ENCODE measurements at places on chromosomes 5 and 9.

- no peak for DNase-seq
Measured at GRCh38 chr5:35438786-35439185, 178.9 kb upstream of the SPEF2 start.

GRCh38 chr5:93677359-93677891, 64.0 kb downstream of the POU5F2 start:
- no peak for DNase-seq

- no peak for DNase-seq
Measured at GRCh38 chr9:3436629-3437420, 89.0 kb downstream of the RFX3 start.

GRCh38 chr9:16619914-16620520, 250.5 kb downstream of the BNC2 start:
- no peak for DNase-seq

- no peak for DNase-seq
Measured at GRCh38 chr9:37094751-37095150, 25.6 kb upstream of the ZCCHC7 start.

DNA sequence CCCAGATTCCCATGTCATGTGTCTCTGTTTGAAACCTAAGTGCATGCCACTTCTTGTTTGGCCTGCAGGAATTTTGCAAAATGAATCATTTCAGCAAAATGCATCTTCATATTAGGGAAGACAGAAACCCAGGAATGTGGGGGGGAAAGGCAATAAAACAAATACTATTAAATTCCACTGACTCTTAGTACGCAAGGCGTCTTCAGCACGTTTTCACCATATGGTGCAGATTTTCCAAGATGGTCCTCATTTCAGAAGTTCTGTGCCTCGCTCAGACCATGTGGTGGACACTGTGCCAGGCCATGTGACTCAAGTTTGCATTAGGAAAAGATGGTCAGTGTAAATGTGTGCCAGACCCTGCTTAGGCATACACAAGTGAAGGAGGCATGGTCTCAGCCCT, 184.0 kb downstream of the ACTL7B start:
- DNase-seq: no peak

DNA sequence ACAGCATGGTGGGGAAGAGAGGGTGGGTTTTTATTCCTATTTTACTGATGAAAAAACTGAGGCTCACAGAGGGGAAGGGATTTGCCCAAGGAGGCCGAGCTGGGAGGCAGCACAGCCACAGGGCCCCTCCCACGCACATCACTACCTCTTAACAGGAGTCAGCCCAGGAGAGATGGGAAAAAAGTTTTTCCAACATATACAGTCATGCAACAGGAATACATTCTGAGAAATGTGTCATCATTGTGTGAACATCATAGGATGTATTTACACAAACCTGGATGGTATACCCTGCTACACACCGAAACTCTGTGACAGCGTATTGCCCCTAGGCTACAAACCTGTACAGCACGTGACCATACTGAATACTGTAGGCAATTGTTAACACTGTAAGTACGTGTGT, 11.6 kb downstream of the TRAF1 start:
- DNase-seq: no peak

DNA sequence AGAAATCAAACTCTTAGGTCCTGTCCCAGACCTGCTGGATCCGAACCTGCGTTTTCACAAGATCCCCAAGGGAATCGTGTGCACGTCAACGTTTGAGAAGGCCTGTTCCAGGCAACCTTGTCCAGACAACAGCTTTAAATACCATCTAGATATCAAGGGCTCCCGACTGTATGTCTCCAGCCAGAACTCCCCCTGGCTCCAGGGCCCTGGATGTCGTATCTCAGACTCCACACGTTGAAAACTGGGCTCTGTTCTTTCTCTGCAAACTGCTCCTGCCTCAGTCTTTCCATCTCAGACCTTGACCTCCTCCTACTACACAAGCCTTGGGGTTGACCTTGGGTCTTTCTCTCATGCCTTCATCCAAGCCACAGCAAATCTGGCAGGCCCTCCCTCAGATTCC, 5.8 kb upstream of the ENG start:
- DNase-seq: no peak

GRCh38 chr5:29113516-29113915, 2075.1 kb upstream of the CDH9 start:
- DNase-seq: no peak

GRCh38 chr9:32468740-32469139, 57.3 kb downstream of the RIGI start:
- DNase-seq: no peak

- no peak for DNase-seq
Measured at GRCh38 chr5:10935536-10935935, 174.5 kb upstream of the DAP start.

- DNase-seq: no peak
Measured at GRCh38 chr9:122223435-122223834, 5.3 kb downstream of the LHX6 start.

GRCh38 chr5:115461093-115461492, 83.5 kb downstream of the FEM1C start:
- DNase-seq: no peak

DNA sequence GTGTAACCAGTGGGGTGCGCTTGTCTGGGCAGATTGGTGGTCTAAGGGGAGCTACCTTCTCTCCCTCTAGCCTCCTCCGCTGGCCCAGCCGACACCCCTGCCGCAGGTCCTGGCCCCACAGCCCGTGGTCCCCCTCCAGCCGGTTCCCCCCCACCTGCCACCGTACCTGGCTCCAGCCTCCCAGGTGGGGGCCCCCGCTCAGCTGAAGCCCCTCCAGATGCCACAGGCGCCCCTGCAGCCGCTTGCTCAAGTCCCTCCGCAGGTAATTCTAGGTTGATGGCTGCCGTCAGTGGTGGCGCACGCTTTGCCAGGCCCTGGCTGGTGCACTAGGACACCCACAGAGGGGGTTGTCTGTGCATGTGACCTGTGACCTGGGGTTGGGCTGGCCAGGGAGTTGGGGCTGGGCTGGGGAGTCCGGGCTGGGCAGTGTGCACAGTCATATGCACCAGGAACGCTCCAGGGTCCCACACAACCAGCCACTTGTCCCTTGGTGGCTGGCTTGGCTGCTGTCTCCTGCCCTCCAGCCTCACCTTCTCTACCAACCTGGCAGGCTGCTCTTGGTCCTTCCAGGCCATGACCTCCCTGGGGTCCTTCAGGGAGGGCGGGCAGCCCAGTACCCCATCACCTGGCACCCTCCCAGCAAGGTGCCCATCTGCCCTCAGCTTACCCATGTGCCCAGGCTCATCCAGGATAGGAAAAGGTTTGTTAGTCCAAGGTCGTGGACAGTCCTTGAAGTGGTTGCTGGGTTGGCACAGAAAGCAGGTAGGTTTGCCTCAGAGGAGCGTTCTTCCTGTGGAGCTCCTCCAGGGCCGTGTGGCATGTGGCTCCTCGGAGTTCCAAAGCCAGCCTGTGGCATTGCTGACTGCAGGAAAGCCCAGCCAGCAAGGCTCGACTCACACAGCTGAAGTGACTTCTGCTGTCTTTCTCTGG, 73.2 kb downstream of the WNK2 start:
- DNase-seq: no peak

DNA sequence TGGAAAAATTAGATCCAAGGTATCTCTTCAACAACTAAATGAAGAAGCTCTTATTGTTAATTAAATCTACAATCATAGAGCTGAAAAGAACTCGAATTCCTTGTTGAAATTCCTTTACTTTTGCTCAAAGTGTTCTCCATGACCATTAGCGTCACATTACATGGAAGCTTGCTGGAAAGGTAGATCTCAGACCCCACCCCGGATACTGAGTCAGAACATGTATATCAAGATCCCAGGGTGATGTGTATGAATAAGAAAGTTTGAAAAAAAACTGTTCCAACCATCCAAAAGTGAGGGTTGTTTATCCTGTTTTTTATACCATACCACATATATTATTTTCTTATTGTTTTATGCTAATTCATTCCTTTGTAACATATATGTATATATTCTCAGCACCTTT, 237.1 kb upstream of the PUM3 start:
- DNase-seq: no peak
